Common myeloid progenitor, CD34-positive (primary cell): ENCODE measurements at places on chromosomes 13 and 19.

GRCh38 chr13:33070713-33071112 lies 54.5 kb downstream of the KL start:
- no peak for DNase-seq

DNA sequence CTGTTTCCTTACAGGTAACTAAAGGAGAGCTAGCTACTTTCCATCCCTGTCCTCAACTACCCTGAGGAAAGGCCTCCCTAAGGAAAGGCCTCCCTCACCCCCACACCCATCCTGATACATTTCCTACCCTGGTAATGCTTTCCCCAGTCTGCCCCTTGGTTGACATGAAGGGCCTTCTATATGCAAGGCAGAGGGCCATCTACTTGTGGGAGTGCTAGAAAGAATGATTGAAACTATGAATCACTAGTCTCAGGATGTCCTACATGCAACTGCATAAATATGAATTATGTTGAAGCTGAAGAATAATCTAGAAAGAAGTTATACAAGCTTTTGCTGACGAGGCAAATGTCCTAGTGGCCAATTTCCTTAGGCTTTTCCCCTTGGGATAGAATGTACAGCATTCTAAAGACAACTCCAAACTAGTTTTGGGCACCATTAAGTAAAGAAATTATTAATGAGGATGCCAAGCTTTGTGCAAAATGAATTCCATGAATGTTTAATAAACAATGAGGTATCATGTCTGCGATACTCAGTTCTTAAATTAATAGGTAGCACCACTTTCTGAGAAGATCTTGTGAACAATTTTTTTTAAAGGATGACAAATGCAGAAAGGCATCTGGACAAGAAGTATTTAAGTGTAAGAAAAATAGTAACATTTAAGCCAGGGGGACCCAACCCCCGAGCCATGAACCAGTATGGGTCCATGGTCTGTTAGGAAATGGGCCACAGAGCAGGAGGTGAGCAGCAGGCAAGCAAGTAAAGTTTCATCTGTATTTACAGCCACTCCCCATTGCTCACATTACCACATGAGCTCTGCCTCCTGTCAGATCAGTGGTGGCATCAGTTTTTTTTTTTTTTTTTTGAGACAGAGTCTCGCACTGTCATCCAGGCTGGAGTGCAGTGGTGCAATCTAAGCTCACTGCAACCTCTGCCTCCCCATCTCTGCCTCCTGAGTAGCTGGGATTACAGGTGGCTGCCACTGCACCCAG lies 223.0 kb downstream of the LHFPL6 start:
- DNase-seq = no peak

DNA sequence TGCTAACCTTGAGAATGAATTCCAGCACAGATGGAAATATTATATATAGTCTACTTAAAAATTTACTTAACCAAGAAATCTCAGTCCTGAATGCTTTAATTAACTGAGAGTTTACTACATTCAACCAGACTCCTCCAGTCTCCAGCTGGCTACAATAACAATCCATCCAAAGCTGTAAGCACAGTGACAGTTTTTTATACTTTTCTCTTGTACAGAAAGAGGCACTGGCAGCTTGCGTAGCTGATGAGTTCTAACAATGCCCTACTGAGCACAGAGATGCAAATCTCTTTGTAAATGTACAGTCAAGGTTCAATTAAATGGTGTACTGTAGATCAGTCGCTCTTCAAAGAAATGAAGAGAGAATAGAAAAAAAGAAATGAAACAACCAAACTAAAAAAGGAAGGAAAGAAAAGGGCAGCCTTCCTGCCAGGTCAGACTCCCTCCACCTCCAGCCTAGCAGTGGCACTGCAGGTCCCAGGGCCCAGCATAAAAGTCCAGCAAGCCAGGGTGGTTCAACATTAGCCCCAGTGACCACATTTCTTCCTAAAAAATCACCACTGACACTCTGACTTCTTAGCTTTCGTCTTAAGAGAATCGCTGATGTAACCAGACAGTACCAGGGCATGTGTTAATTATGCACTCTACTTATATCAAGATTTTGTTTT lies 88.4 kb downstream of the SACS start:
- DNase-seq = no peak

DNA sequence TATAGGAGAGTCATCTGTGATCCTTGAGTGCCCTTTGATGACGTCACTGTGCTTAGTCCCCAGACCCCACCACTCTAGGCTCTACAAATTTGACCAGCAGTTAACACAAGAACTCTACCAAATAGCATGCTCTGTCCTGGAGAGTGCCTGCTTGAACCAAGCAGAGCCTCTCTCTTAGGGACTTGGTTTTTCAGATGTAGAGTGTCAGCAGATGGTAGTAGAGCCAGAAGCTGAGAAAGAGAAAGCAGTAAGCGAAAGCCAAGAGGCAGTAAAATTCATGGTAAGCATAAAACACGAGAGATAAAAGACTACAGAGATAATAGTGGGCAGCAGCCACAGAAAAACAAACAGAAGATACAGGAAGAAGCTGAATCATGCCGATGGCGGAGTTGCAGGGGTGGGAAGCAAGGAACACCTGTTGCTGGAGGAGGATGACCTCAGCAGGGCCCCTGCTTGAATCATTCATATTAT lies 193.3 kb downstream of the SLC7A1 start:
- peak; percentile 1 for DNase-seq

- DNase-seq = peak; percentile 85
Measured at GRCh38 chr19:11382898-11383705, 1.0 kb downstream of the EPOR start.

DNA sequence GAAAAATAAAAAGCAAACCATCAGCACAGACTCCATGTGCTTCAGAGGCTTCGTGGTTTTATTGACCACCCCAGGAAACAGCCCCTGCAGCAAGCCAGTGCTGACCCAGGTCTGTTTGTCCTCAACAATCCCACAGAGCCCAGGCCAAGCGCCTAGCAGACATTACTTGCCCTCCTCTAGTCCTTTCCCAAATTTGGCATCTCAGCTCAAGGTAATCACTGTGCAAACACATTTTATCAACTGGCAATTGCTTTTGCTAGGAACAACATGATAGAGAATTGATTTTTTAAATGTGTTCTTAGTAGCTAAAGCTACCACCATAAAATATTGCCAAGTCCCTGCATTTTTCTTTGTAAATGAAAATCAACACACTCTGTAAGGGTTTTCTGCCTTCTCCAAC lies 121.8 kb downstream of the STOML3 start:
- no peak for DNase-seq

- DNase-seq = no peak
Measured at GRCh38 chr13:101545521-101545920, 93.0 kb downstream of the ITGBL1 start.

- peak; percentile 82 for DNase-seq
Measured at GRCh38 chr19:45164577-45165335, 4.0 kb upstream of the NKPD1 start.

GRCh38 chr19:33279430-33280350 lies 22.6 kb downstream of the CEBPA start:
- DNase-seq = no peak

DNA sequence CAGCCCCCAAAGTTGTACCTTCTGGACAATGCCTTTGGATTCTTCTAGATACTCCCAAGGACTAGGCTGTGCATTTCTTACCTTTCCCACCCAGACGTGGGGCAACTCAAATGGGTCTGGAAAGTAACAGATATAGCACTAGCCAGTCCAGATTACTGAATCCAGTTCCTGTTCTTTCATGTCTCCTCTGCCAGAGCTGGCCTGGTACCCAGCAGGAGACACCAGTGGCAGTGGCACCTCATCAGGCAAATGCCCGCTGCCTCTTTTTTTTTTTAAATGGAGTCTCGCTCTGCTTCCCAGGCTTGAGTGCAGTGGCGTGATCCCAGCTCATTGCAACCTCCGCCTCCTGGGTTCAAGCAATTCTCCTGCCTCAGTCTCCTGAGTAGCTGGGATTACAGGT lies 43.2 kb downstream of the N4BP2L2 start:
- DNase-seq = no peak

- no peak for DNase-seq
Measured at GRCh38 chr19:18875726-18876125, 20.2 kb downstream of the CERS1 start.

GRCh38 chr13:35594096-35594495 lies 117.6 kb upstream of the MAB21L1 start:
- DNase-seq = no peak

GRCh38 chr13:78306519-78307206 lies 296.7 kb downstream of the POU4F1 start:
- no peak for DNase-seq

DNA sequence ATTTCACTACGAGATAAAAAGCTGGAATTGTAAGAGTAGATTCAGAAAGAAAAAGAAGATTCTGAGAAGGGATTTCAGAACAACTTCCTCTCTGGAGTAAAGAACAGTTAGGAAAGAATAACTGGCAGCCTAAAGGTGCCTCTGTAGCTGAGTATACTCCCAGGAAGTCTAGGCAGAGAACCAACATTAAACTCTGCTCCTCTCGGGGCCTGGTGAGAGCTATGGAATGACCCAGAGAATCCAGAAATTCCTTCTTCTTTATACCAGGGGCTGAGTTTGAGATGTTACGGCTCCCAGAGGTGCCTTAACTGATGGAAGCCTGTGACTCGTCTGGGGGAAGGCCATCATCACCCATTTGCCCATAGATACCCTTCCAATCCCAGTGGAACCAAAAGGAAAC lies 39.1 kb downstream of the FAM216B start:
- no peak for DNase-seq

GRCh38 chr13:96816874-96817273 lies 177.4 kb downstream of the OXGR1 start:
- no peak for DNase-seq

DNA sequence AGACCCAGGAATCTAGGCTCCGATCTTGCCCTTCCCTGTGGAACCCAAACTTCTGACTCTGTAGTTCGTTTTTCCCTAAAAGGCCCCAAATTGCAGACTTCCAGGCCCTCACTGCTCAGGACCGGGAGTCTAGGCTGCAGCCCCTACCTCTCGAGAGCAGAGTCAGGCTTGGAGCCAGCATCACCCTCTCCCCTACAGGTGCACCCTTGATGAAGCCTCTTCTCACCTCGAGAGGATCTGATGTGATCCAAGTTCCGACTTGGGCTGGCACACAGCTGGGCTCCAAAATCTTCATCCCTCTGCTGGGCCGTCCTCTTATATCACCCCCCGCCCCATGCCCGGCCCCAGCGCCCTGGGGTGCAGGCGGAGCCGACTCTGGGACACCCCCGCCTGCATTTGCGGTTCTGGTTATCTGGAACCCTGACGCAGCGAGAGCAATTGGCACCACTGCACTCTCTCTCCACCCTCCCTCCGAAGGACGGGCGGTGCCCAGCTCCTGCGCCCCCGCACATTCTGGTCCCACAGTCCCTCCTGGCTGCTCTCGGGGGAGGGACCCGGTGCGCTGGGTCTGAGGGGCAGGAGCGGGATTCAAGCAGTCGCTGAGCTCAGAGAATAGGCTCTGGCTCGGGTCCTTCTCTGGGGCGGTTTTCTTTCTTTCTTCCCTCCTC lies at the start of gene KLK7:
TSS of gene KLK7 (minus strand) at position 293 of the 668 bp plus-strand sequence. CDS start 1,518 bp downstream, outside the sequence.
- DNase-seq = no peak

- no peak for DNase-seq
Measured at GRCh38 chr13:109870696-109871370, 84.5 kb upstream of the IRS2 start.

DNA sequence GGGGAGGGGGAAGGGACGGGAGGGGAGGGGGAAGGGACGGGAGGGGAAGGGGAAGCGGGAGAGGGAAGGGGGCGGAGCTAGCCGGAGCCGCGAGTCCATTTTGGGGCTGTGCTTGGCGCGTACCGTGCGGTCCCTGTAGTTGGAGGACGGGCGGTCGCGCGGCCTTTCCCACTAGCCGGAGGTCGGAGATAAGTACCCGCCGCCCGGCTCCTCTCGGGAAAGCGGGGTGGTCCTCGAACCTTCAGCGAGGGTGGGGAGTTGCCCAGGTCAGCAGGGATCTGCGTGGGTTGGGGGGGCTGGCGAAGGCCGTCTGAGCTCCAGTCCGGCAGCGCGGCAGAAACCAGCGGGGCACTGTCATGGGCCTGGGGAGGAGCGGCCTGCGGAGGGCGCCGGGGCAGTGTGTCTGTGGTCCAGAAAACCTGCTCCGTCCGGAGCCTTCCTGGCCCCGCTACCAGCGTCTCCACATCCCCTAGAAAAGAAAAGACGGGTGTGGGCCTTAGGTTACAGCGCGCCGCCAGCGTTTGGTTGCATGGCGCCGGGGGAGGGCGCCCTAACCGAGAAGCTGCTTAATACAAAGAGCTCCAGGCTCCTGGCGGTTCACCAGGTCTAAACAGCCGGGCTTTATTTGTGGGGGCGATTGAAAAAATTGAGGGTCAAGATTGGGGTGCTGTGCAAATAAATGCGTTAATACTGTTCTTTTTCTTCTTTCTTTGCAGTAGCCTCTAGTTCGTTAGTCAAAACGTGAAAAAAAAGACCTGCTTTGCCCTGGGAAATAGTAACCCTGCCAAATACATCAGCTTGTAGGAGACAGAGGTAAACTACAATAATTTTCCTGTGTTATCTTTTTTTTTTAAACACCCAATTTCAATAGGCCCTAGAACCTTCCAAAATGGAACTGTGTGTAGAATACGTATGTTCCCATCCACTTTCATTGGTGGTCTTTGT lies at the start of gene TRIM13:
TSS of gene TRIM13 (plus strand) at position 92 of the 945 bp plus-strand sequence. CDS start 14,899 bp downstream, outside the sequence.
- DNase-seq = peak; percentile 91

DNA sequence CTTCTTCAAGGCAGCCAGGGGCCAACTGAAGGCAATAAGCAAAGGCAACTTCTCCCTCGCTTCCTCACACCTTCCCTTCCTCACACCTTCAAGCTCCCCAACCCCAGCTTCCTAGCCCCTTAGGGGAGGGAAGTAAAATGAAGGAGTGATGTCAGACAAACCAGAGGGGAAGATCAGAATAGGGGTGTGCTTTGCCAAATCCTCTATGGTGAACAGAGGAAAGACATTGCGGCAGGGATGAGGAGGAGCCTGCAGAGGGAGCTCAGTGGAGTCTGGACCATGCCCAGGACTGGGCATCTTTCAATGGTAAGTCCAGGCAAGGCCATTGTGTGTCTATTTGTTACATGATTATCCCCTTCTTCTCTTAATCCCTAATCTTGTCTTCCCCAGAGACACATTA lies 164.0 kb downstream of the TSHZ3 start:
- no peak for DNase-seq

DNA sequence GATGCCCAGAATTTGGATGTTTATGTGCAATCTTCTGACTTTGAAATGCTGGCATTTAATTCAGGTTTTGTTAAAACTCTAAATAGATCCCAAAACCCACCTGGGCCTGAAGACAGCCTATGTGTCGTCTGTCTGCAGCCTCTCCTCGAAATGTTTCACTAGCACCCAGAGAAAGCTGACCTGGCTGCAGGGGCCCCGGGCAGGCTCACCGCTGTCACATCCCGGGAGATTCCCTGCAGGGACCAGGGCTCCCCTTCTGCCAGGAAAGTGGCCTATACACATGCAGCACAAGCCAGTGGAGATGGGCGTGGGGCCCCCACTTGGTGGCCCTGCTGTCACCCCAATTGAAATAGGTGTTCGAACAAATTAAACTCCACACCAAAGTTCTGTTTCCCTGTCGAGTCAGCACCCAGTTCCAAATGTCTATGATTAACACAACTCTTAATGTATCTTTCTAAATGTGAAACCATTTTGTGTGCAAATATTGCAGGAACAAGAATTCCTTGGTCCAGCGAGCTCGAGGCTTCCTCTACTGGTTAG lies 145.8 kb upstream of the ZNF507 start:
- no peak for DNase-seq

- DNase-seq = peak; percentile 50
Measured at GRCh38 chr13:27168086-27168485, 3.5 kb downstream of the USP12 start.

- no peak for DNase-seq
Measured at GRCh38 chr19:34282611-34283519, 28.5 kb downstream of the GARRE1 start.
